GM13976 (cell line): ENCODE measurements at places on chromosomes 2 and 18.

DNA sequence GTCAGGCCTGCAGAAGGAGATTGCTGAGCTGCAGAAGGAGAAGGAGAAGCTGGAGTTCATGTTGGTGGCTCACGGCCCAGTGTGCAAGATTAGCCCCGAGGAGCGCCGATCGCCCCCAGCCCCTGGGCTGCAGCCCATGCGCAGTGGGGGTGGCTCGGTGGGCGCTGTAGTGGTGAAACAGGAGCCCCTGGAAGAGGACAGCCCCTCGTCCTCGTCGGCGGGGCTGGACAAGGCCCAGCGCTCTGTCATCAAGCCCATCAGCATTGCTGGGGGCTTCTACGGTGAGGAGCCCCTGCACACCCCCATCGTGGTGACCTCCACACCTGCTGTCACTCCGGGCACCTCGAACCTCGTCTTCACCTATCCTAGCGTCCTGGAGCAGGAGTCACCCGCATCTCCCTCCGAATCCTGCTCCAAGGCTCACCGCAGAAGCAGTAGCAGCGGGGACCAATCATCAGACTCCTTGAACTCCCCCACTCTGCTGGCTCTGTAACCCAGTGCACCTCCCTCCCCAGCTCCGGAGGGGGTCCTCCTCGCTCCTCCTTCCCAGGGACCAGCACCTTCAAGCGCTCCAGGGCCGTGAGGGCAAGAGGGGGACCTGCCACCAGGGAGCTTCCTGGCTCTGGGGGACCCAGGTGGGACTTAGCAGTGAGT, 19.4 kb downstream of the FOSL2 start:
- no peak for DNase-seq

GRCh38 chr18:50189160-50189559, 5.8 kb downstream of the MYO5B start:
- no peak for DNase-seq

- DNase-seq, result no peak
Observed at GRCh38 chr2:65681503-65681902, 249.1 kb upstream of the SPRED2 start.

DNA sequence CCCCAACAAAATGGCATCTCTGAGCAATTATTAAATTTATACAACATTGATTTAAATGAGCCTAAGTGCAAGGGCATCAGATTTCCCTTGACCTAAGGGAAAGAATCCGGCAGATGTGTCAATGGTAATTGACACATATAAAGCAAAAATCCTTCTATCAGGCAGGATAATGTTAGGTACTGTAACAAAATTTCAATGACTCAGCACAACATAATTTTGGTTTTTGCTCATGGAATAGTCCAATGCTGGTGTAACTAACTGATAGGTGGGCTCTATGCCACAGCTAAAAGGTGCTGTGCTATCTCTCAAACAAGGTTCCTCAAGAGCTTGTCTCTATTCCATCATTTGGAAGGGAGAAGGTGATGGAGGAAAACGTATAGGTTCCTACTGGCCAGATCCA, 68.3 kb upstream of the MEIS1 start:
- no peak for DNase-seq

- DNase-seq, result no peak
Observed at GRCh38 chr18:54776282-54776977, 51.8 kb upstream of the RAB27B start.

GRCh38 chr2:187377340-187377739, 70.7 kb downstream of the CALCRL start:
- no peak for DNase-seq

GRCh38 chr18:45102863-45103262, 422.2 kb downstream of the SETBP1 start:
- no peak for DNase-seq

GRCh38 chr2:190553254-190553653, 18.7 kb upstream of the NEMP2 start:
- DNase-seq, result no peak

DNA sequence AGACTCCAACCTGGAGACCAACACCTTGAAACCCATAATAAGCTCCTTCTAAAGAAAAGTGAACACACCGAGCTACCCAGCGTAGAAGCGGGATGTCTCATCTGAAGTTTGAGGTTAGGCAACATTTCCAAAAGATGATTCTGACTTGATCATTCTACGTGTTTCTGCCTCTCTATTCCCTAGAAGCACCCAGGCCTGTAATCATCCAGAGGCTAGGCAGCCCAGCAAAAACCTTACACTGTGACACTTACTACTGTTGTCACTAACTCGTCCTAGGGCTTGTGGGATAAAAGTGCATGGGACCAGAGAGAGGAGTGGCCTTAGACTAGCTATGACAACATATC, 1.4 kb downstream of the ZBTB14 start:
- no peak for DNase-seq

- no peak for DNase-seq
Observed at GRCh38 chr2:54594048-54594447, 129.4 kb upstream of the EML6 start.

DNA sequence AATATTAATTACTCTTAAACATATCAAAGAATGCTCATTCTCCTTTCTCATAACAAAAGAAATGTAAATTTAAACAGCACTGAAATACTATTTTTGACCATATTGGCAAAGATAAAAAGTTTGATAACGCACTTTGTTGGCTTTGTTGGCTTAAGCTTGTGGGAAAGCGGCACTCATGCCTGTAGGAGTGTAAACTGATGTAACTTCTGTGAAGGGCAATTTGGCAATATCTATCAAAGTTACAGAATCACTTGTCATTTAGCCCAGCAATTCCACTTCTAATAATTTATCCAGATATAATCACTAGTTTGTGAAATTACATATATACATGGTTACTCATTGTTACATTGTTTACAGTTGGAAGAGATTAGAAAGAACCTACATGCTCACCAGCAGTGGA, 311.8 kb upstream of the STON1 start:
- DNase-seq, result no peak

- DNase-seq, result no peak
Observed at GRCh38 chr18:47898055-47898454, 32.4 kb downstream of the SMAD2 start.

GRCh38 chr2:102061962-102062795, 70.4 kb downstream of the IL1R2 start:
- DNase-seq, result no peak

DNA sequence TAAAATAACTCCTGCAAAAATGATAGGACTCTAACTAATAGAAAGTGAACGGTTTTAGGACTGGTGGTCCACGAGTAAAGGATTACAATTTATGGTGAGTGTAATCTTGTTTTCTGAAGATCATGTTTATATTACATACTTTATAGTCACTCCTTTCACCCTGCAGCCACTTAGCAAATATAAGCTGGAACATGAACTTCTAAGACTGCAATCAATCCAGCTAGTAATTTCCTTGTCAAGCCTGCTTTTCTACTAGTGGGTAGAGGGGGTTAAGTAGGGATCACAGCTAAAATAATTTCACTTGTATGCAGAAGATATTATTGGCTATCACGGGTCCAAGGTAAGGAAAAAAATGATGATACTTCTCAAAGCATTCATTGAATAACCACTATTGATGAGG, 125.5 kb upstream of the NETO1 start:
- DNase-seq, result no peak

DNA sequence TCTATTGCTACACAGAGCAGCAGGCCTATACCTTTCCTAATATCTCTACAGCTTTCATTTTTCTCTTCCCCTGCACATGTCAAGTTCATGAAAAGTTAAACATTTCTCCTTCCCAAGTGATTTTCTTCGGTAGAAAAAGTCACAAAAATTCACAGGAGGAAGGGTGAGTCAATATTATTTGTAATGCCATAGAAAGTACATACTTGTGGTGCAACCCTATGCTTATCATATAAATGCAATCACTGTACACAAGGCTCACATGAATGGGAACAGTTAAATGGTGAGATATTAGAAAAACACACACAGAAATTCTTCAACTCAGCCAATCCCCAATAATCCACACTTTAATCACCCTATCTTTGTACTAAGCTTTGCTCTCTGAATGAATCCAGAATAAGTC, 651.6 kb downstream of the LRRTM4 start:
- DNase-seq, result no peak
